Hematopoietic multipotent progenitor cell treated with erythropoietin and hydrocortisone succinate and interleukin-3 and kit ligand, for 6 days (in vitro differentiated cells): ENCODE measurements at places on chromosomes 12 and 14.

DNA sequence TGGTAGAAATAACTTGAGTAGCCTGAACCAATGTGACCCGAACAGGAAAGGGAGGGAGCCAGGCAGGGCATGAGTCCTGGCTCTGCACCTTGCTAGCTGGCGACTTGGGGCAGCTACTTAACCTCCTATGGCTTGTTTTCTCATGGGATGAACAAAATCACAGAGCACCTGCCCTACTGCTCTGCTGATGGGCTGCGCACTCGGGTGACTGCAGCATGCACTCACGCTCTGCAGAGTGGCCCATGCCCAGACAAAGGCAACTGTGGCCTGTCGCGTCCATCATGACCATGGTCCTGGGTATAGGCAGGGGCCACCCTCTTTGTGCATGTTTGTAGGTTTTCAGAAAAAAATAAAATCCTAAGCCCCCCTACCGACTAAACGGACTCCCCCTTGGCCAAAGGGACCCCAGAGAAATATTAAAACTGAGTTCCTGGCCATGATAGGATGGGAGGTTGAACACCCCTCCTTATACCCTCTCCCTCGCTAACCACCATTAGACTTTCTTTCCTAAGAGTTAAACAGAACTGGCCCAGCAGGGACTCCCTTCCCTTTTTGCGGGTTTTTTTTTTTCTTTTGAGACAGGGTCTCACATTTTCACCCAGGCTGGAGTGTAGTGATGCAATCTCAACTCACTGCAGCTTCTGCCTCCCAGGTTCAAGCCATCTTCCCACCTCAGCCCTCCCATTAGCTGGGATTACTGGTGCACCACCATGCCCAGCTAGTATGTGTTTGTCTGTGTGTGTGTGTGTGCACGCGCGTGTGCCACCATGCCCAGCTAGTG is 32.5 kb downstream of the VWF start:
- DNase-seq = no peak

GRCh38 chr12:125216756-125217155 is 151.5 kb downstream of the AACS start:
- no peak for DNase-seq

DNA sequence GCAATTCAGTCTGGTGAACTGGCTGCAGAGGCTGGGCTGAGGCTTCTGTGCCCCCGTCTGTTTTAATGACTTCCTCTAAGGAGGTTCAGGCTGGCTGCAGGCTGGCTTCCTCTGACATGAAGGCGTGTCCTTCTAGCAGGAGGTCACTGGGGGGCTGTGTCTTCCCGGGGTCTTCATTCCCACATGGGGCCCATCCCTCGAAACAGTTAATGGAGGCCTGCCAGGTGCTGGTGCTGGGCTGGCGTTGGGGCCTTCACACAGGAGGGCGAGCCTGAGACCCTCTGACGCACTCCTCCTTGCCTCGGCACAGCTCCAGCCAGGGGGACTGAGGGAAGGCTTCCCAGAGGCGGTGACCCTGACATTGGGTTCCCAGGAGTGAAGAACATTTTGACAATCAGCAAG is 57.7 kb upstream of the DLK1 start:
- peak; percentile 51 for DNase-seq

DNA sequence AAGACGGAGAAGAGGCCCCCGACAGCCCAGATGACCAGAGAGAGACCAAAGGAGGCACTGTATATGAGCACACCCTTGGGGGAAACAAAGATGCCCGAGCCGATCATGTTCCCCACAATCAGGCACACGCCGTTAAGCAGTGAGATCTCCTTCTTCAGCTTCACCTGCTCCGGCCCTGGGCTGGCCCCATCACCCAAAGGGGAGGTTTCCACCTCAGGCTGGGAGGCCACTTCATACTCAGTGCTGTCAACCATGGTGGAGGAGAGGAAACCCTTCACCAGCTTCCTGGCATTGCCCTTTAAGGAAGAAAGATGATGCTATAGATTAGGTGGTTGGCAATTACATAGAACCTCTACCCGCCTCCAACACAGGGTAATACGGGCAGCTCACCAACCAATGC is 2.1 kb downstream of the SLC7A7 start:
- no peak for DNase-seq

DNA sequence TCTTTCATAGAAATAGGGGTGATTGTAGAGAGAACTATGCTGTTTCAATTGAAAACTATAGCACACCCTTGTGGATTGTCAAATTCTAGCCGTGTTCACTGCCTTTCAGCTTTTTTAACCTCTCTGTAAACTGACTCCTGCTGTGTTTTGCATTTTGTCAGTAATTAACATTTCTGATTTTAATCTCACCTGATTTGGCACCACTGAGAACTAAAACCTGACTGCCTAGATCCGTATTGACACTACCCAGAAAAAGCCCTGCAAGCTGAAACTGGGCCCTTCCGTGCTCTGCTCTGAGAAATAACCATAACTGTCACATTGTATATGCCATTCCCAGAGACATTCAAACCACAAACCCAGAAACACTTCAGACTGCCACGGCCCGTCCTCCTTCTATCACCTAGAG is 26.6 kb upstream of the ETV6 start:
- DNase-seq = peak; percentile 49

DNA sequence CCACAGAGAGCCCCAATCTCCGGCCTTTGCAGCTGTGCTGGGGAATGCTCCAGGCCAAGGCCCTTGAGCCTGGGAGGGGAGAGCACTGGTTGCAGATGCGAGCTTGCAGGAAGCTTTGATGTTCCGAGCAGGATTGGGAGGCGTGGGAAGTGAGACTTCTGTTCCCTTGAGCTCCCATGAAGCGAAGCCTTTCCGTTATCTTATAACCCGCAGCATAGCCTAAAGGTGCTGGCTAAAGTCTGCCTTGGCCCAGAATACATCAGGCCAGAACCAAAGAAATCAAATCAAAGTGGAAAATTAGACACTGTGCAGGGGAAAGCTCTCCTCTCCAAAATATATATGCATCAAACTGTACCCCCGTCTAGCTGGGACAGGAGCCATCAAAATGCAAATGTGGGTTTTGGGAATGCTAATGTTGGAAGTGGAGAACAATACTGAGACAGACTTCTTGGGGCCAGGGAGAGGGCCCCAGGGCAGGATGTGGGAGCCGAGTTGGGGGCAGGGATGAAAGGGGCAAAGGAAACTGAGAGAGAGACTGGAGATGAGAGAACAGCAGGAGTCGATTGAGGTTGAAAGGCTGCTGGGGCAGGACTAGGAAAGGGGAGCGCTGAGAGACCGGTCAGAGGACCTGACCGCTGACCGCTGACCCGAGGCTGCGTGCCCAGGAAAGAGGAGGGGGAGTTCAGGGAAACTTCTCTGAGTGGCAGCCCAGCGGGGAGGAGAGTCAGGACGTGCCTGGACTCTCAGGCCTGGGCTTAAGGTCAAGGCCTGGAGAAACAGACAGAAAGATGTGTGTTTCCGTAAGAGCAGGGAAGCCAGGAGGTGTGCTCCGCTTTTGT is 152.2 kb upstream of the PARP11 start:
- DNase-seq = no peak

DNA sequence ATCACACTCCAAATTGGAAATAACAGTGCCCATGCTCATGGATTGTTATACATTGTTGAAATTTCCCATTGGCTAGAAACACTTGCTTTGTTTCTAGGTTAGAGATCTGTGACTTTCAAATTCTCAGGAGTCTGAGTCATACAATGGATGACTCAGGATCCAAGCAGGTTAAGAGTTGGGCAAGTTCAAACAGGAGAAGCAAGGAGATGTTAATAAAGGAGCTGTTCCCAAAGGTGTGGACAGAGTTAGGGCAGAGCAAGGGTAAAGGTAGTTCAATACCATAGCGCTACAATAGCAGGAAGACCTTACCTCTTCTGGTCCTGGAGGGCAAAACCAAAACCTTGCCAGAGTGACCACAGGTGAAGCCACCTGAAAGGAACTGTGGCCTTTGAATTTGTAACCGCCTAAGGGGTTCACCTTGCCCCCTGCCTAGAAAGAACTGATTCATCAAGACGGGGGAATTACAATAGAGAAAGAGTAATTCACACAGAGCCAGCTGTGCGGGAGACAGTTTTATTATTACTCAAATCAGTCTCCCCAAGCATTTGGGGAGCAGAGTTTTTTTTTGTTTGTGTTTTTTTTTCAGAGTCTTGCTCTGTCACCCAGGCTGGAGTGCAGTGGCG is 4.2 kb upstream of the AMN1 start:
- no peak for DNase-seq

DNA sequence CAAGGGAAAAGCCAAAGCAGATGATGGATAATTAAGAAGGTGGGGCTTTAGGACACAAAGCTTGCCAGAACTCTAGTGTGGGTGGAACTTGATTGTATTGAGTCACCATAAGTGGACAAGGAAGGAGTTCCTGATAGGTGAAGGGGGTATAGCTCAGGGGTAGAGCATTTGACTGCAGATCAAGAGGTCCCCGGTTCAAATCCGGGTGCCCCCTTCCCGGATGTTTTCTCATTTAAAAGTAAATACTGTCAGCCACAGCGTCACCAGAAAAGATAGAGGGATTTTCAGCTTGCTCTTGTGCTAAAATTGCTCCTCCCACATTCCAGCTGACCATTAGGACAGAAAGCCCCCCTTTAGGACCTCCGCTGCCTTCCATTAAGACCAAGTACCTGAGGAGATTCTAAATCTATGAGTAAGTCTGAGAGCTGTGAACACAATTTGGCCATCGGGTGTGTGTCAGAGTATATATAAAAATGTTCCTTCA is 36.6 kb downstream of the DCAF4 start:
- DNase-seq = peak; percentile 34

DNA sequence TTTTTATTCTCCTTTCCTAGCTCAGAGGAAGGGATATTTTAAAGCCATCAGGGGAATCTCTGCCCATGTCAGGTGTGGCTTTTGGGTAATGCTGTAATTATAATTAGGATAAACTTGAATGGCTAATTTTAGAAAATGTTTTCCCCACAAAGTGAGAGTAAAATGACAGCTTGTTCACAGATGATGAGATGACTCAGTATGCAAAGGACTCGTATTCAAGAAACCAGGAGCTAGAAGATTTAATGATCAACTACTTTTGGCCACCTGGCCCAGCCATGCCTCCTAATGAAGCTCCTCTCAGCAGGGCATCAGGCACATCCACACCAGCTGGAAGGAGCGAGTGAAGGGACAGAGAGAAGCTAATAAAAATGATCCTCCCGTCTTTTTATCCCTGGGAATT is 29.0 kb upstream of the PLEKHG7 start:
- DNase-seq = no peak
